ENCODE measurements at places on chromosomes 16 and 17. TPM values are rescaled to one million over a fixed set of nuclear protein-coding genes. Genes with fewer than 3 reads are reported as not detected.

OR1F1 gene
- not detected for total RNA-seq

JPT1 gene
- 232 TPM for total RNA-seq

MLKL gene
- total RNA-seq = 27.5 TPM

WDR45B gene
- 89.3 TPM for total RNA-seq

PLA2G10 gene
- not detected for total RNA-seq

ST6GALNAC2 gene
- 1.0 TPM for total RNA-seq

MEOX1 gene
- total RNA-seq = not detected

SLC38A8 gene
- total RNA-seq = not detected

NFATC3 gene
- total RNA-seq = 20.4 TPM

TRIM72 gene
- total RNA-seq = 0.23 TPM

KRTAP4-4 gene
- total RNA-seq = not detected

CIITA gene
- not detected for total RNA-seq

TMEM235 gene
- total RNA-seq = not detected

NFE2L1 gene
- total RNA-seq = 39.5 TPM

CTRB1 gene
- not detected for total RNA-seq

FBXL20 gene
- total RNA-seq = 3.3 TPM

TERF2IP gene
- 21.6 TPM for total RNA-seq

PRR11 gene
- 9.7 TPM for total RNA-seq

CHD9NB gene
- total RNA-seq = 4.1 TPM

TBC1D3G gene
- total RNA-seq = not detected

HS3ST2 gene
- not detected for total RNA-seq

SEPTIN12 gene
- 0.76 TPM for total RNA-seq

NLRC3 gene
- total RNA-seq = not detected

SLC6A2 gene
- total RNA-seq = not detected

SPNS1 gene
- 88.8 TPM for total RNA-seq

CAPNS2 gene
- total RNA-seq = 0.08 TPM

EFCAB5 gene
- 0.51 TPM for total RNA-seq

LUC7L gene
- total RNA-seq = 48.6 TPM

C17orf100 gene
- 0.31 TPM for total RNA-seq

CLEC10A gene
- not detected for total RNA-seq

IL34 gene
- total RNA-seq = 11.5 TPM

CACNA1H gene
- 0.65 TPM for total RNA-seq

USB1 gene
- total RNA-seq = 24.4 TPM

CPNE7 gene
- 16.5 TPM for total RNA-seq

KRTAP9-1 gene
- total RNA-seq = not detected

PPL gene
- total RNA-seq = 58.1 TPM

RAB40C gene
- 58.2 TPM for total RNA-seq

CSH1 gene
- total RNA-seq = not detected

HOXB3 gene
- total RNA-seq = 126 TPM

PYDC1 gene
- not detected for total RNA-seq

SMIM5 gene
- 16.4 TPM for total RNA-seq

TBC1D3I gene
- 0.10 TPM for total RNA-seq

SLC16A13 gene
- 0.16 TPM for total RNA-seq

SKA2 gene
- 47.0 TPM for total RNA-seq

TMEM132E gene
- not detected for total RNA-seq

ZG16 gene
- total RNA-seq = 0.23 TPM

WFIKKN1 gene
- 0.74 TPM for total RNA-seq

NECAB2 gene
- total RNA-seq = 0.10 TPM

RAB37 gene
- total RNA-seq = 1.0 TPM

NUPR1 gene
- total RNA-seq = 0.56 TPM

ANKRD11 gene
- total RNA-seq = 92.5 TPM

HS3ST3A1 gene
- not detected for total RNA-seq

ADAP2 gene
- total RNA-seq = 0.08 TPM

ERBB2 gene
- 91.0 TPM for total RNA-seq

Measured in HT-29 (cell line).